ENCODE measurements at places on chromosomes 16 and 17. TPM values are rescaled to one million over a fixed set of nuclear protein-coding genes. Genes with fewer than 3 reads are reported as not detected.

DNA sequence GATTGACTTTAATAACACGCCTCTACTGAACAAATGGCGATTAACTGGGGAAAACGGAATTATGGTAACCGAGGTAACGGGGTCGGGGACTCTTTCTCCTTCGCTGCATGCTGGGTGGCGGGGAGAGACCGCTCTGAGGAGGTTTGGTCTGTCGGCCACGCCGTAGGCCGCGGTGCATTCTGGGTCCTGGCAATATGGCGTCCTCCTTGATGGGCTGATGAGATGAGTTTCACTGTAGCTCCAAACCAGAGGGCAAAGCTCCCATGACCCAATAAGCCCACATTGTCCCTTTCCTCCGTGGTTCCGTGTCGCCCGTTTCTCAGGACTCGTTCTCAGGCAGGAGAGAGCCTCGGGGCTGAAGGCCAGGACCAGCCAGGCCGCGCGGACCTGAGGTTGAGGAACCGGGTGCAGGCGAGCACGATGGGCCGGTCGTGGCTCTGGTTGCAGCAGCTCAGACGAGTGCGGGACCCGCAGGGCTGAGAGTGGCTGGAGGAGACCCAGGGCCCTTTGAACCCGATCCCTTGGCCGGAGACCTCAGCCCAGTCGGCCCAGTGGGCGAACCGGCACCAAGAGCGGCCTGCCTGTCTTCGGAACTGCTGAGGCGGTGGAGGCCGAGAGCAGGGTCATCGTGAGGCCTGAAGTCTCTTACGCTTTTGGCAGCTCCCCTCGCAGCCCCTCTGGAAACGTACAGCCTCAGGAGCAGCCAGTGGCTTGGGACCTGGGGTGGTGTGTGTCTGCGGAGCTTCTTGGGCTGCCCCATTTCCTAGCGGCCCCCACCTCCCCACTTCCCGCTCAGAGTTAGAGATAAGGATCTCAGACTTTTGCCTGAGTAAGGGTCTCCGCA is at the start of gene RPTOR:
TSS of gene RPTOR (plus strand) at position 184 of the 844 bp plus-strand sequence. CDS start 792 bp downstream, outside the sequence.
- peak; percentile 84 for DNase-seq

DNA sequence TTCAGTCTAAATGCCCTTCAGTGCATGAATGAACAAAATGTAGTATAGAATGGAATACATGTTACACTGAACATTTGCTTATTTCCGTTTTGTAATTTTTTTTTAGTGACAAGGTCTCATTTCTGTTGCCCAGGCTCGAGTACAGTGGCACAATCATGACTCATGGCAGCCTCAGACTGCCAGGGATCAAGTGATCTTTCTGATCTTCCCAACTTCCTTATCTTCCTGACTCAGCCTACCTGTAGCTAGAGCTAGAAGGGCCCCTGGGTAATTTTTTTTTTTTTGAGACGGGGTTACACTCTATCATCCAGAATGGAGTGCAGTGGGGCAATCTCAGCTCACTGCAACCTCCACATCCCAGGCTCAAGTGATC is 7.3 kb upstream of the SLX4 start:
- peak; percentile 68 for DNase-seq

- DNase-seq, result peak; percentile 82
Measured at GRCh38 chr16:31700200-31700529, 172.5 kb downstream of the AHSP start.

DNA sequence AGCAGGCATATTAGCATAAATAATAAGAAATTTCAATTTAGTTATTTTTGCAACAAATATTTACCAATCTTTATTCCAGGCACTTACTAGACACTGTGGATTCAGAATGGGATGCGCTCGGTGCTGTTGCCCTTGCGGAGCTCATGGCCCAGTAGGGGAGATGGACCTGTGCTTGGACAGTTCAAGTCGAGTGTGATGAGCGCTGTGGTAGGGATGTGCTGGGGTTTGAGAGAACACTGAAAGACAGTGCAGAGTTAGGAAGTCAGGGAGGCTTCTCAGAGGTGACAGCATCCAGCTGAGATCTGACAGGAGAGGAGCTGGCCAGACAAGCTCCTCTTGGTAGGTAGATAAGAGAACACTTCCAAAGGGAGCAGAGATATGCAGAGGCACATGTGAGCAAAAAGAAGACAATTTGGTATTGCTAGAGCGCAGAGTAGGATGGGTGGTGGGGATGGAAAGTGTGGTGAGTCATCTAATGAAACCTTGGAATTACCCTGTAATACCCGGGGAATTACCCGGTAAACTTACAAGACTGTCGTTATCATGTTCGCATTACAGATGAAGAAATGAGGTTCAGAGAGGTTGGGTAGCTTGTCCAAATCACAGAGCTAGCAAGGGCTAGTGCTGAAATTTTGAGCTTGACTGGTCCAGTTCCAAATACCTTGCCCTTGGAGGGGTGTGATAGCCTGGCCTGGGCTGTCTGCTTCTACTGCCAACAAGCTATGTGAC is 298.1 kb upstream of the N4BP1 start:
- DNase-seq, result no peak

DNA sequence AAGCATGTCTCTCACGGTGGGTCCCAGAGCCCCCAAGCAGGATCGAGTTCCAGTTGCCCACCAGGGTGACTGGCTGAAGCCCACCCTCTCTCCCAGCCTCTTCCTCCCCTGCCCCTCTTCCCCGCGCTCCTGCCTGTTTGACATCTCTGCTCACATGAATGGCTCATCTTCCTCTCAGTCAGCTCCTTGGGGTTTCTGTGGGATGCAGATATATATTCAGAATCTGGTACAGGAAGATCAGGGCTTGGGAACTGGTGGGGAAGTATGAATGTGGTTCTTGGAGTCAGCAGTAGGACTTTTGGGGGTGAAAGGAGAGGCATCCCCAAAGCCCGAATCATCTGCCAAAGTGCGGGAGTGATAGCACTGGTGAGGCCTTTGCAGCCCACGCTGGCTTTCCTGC is 158.9 kb upstream of the CIBAR2 start:
- DNase-seq, result no peak

- no peak for DNase-seq
Measured at GRCh38 chr17:64698725-64699124, 36.6 kb upstream of the SMURF2 start.

DNA sequence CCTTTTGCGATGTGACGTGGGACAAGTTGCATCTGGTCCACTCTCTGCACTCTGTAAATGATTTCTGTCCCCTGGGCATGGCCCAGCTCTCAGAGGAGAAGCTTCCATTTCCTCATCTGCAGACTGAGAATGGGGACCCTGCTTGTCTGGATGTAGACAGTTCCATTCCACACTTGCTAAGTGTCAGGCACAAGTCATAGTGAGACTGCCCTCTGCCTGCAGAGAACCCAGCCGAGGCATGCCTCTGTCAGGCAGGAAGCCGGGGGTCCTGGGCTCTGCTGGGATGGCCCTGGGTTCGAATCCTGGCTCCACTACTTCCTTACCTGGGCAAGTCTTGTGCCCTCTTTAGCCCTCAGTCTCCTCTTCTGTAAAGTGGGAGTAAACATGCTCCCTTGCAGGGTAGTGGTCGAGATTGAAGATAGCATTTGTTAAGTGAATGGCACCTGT is 4.1 kb downstream of the MAP2K3 start:
- DNase-seq, result no peak

- DNase-seq, result peak; percentile 31
Measured at GRCh38 chr17:36608794-36609497, 7.6 kb downstream of the MRM1 start.

DNA sequence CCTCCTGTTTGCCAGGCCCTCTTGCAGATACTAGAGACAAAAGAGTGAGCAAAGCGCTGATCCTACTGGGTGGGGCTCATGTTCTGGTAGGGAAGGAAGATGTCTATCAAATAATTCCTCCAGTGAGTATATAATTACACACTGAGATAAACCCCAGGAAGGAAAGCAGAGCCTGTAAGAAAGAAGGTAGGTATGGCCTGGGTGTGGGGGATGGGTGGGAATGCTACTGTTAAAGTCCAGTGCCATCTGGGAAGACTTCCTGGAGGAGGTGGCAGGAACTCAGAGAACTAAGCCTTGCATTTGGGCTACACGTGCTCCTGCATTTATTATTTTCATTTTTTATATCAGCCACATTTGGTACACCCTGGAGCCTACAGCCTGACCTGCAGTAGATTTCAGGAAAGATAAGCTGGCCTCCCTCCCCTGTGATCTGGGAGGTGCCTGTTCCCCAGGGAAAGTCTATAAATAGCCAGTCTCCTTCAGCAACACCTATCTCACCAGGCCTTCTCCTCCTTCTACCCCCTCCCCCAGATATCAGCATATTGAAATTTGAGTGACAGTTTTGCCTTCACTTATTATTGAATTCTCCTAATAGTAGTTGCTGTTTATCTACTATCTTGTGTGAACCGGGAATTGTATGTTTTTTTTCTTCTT is 11.5 kb downstream of the ATP2C2 start:
- DNase-seq, result no peak

DNA sequence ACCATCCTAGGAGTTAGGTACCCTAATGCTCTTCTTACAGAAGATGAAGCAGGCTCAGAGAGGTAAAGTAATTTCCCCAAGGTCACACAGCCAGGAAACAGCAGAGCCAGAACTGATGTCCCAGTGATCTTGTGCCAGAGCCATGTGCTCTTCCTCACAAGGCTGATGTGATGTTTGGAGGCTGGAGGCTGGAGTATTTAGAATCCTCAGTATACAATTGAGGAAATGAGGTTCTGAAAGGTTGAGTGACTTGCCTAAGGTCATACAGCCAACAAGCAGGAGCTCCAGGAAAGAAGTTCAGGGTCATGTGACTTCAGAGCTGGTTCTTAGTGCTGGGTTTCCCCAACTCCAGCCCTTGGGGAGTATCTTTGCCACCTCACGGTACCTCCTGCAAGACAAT is 18.5 kb downstream of the ITPRIPL2 start:
- DNase-seq, result no peak

DNA sequence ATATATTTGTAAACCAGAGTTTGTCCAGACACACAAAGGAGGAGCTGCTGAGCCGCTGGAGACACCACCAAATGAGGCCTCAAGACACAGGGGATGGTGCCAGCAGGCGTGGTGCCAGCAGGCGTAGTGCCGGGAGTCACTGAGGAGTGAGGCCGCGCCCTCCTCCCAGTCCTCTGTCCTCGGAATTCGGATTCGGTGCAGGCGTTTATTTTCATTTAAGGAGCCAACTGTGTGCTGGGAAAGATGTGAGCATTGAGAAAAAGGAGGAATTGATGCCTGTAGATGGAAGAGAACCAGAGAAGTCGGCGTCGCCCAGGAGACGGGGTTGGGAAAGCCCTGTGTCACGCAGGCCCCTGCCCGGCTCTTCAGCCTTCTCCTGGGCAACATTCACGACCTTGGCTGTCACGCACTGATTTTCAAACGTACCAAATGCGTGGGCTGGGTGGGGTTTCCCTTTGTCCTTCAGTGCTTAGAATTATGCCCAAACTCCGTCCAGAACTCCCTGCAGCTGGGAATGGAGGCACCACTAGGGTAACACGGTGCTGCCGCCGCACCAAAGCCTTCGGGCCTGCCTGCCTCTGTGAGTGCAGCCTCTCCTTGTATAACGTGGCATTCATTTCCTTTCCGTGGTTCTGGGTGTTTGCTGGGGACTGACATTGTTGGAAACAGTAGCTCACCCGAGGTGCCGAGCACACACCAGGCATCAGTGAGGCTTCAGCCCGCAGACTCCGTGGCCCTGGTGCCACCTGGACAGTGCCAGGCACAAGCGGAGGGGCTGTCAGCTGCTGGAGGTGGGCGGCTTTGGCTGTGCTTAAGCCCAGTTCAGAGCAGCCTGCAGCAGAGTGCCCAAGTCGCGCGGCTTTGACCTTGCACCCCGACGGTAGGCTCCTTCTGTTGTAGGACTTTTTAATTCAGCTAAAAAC is 49.0 kb upstream of the CHMP6 start:
- no peak for DNase-seq

DNA sequence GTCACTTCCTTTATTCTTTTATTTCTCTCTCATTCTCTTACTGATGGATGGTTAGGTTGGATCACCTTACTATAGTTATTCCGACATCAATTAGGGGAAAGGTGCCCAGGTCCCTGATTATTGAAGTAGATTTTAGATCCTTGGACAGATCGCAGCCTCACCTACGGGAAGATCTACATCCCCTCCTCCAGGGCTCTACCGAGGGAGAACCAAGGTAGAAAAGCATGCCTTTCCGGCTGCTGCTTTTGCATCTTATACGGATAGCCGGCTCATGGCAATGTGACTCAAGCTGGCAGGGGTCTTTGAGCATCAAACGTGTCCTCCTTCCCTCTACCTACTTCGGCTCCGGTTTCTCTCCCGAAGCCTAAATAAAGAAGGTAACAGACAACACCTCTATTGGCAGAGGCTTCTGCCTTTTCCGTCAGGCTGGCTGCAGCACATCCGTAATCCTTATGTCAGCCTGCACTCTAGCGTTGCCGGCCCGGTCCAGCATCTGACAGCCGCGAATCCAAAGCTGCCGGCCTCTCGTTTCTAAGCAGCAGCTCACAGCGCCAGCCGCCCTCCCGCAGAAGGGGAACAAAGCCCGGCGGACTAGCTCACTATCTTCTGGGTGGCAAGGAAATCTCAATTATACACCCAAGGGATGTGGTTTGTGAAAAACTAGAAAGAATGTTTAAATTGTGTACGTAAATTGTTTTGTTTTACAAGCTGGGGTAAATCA is 46.9 kb downstream of the IRX6 start:
- DNase-seq, result no peak

DNA sequence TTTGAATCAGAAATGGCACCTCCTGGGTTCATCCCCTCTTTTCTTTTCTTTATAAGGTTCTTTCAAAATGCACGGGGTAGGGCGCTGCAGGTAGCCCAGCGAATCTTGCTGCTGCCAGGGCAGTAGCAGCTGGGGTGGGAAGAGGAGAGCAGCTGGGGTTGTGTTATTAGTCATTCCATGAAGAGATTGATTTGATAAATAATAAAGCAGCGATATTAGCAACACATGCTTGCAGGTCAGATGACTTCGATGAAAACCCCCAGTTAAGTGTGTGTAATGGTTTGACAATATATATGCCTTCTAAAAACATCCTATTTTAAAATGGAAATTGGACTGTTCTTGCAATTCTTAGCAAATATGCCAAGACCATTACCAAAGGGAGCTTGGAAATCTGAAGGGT is 200.7 kb downstream of the CCDC182 start:
- no peak for DNase-seq

GRCh38 chr16:51523400-51523799 is 372.3 kb upstream of the SALL1 start:
- DNase-seq, result no peak

DNA sequence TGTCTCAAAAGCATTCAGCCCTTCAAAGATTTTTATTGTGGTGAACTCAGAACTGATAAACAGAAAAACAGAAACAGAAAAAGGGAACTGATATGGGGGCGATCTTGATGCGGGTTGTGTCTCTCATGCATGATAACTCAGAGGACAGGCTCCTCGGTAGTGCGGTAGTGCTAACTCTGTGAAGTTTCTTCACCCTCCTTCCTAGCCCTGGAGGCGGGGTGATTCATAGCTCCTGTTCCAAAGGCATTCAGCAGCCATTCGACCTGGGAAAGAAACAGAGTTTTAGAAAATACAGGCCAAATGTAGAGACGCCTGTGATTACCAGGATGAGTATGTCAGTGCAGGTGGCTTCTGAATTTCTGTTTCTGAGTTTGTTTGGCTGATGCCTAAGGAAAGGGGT is 5.5 kb upstream of the MAF start:
- DNase-seq, result no peak

- DNase-seq, result no peak
Measured at GRCh38 chr17:34201767-34202166, 53.3 kb upstream of the CCL2 start.

Gene PDIA2
- total RNA-seq, result 0.93 TPM

Gene GP1BA
- total RNA-seq, result not detected

Gene CD19
- total RNA-seq, result 0.27 TPM

Gene OR1D5
- total RNA-seq, result not detected

Gene MYH1
- not detected for total RNA-seq

Gene NGFR
- 6.1 TPM for total RNA-seq

Gene KRTAP9-7
- total RNA-seq, result not detected

Gene ULK2
- 12.7 TPM for total RNA-seq

Gene CACNG4
- not detected for total RNA-seq

Gene ALDH3A2
- 86.8 TPM for total RNA-seq

Gene PPP1R9B
- 112 TPM for total RNA-seq

Gene C17orf107
- total RNA-seq, result 1.7 TPM

Gene MEOX1
- total RNA-seq, result not detected

Gene MT1M
- total RNA-seq, result 0.39 TPM

Data from HCT116 (cell line).